ENCODE measurements at places on chromosomes 5 and 9.

GRCh38 chr5:135276151-135276550 lies 122.9 kb downstream of the MACROH2A1 start:
- no peak for DNase-seq

DNA sequence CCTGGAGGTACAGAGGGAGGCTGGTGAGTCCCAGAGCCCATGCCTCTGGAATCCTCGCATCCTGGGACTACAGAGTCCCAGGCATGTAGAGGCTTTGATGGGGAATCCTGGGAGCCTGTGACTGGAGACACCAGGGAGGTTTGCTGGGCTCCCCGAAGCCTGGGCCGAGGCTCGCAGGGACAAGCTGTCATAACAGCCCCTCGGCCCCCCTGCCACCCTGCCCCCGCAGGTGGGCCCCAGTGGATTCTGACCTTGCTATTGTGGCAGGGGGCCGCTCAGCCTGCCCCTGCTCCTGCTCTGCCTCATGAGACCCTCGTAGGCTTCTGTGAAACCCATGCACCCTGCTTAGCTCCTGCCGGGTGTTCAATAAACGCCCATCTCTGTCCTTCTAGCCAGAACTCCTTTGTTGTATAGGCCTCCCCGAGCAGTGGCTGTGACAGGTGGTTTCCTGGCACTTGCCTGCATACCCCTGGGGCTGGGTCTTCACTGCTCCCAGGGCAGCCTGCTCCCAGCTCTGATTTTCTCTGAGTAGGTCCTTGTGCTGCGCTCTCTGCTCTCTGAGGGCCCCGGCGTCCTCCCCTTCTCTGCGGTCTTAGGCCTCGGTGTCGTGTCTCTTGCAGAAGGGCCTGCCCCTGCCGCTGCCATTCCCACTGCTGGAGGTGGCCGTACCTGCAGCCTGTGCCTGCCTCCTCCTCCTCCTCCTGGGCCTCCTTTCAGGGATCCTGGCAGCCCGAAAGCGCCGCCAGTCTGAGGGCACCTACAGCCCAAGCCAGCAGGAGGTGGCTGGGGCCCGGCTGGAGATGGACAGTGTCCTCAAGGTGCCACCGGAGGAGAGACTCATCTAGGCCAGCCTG lies 20.4 kb downstream of the CRB2 start:
- DNase-seq = no peak

- peak; percentile 54 for DNase-seq
Observed at GRCh38 chr5:25006734-25007133, 362.0 kb upstream of the CDH10 start.

- DNase-seq = peak; percentile 14
Observed at GRCh38 chr9:83281306-83282255, 218.6 kb upstream of the RASEF start.

GRCh38 chr5:100761192-100761591 lies 141.9 kb downstream of the ST8SIA4 start:
- DNase-seq = peak; percentile 57

- no peak for DNase-seq
Observed at GRCh38 chr5:116395226-116395625, 179.4 kb downstream of the SEMA6A start.

DNA sequence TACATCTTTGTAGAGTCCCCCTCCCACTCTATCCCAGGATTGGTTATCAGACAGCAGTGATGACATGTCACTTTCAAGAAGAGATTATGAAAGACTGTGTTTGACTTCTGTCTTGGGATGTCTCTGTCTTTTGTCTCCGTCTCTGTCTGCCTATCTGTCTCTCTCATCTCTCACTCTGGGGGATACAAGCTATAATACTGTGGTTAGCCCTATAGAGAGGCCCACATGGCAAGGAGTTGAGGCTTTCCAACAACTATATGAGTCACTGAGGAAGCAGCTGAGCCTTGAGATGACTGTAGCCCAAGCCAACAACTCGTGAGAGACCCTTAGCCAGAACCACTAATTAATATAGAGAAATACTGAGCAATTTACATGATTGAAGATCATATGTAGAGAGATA lies 284.8 kb downstream of the PDE4D start:
- DNase-seq = peak; percentile 73

- DNase-seq = no peak
Observed at GRCh38 chr9:110869931-110870330, 168.3 kb downstream of the LPAR1 start.

- peak; percentile 98 for DNase-seq
Observed at GRCh38 chr9:18393340-18394130, 80.4 kb upstream of the ADAMTSL1 start.

- no peak for DNase-seq
Observed at GRCh38 chr5:173232499-173233346, 2.3 kb downstream of the NKX2-5 start.

DNA sequence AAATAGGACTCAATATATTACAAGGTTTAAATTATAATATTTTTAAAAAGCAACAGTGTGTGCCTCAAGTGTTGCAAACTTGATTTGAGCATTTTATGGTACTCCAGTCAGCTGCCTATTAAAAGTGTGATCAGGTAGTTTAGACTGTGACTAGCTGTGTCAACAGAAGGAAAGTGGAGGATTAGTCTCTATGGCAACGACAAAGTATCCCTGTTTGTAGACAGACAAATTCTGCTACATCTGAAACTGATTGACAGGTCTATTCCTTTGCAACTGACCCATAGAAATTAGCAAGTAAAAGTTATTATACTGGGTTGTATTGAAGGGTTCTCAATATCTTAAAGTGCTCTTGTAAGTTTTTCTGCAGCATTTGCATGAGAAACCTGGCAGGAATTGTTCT lies 249.8 kb upstream of the ARRDC3 start:
- DNase-seq = no peak

DNA sequence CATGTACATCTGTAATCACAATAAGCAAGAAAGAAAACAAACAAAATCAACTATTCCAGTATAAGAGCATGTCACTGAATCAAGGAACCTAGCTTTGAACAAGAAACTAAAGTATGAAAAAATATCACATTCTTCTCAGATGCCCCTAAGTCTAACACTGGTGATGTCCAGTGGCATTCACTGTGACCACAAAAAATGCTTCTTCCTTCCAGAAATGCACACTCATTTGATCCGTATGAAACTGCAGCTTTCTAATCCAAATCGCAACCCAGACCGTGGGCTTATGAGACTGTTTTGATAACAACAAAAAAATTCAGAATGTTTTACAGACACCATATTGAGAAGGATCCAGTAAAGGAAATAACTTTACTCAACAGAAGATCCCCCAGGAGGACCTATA lies 320.1 kb upstream of the TARS1 start:
- peak; percentile 91 for DNase-seq

DNA sequence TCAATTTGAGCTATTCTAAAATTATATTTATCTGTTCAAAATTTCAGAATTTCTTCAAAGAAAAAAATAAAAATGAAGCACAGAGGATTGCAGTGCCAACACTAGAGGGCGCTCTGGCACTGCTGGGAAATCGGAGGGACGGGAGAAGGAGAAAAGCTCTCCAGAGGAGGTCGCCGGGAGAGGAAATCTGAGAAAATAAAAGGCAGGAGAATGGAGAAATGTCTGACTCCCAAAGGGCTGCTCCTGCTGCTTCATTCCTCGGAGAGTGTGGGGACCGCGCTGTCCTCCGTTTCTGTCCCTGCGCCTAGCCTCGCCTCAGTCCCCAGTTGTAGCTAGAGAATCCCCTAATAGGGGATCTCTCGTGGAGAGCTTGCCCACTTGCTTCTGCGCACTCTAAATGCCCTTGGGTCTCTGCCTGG lies 40.0 kb upstream of the ARSB start:
- peak; percentile 65 for DNase-seq

GRCh38 chr5:112014783-112015395 lies 257.9 kb upstream of the NREP start:
- no peak for DNase-seq

- peak; percentile 67 for DNase-seq
Observed at GRCh38 chr9:98523231-98523901, 185.4 kb downstream of the GABBR2 start.

DNA sequence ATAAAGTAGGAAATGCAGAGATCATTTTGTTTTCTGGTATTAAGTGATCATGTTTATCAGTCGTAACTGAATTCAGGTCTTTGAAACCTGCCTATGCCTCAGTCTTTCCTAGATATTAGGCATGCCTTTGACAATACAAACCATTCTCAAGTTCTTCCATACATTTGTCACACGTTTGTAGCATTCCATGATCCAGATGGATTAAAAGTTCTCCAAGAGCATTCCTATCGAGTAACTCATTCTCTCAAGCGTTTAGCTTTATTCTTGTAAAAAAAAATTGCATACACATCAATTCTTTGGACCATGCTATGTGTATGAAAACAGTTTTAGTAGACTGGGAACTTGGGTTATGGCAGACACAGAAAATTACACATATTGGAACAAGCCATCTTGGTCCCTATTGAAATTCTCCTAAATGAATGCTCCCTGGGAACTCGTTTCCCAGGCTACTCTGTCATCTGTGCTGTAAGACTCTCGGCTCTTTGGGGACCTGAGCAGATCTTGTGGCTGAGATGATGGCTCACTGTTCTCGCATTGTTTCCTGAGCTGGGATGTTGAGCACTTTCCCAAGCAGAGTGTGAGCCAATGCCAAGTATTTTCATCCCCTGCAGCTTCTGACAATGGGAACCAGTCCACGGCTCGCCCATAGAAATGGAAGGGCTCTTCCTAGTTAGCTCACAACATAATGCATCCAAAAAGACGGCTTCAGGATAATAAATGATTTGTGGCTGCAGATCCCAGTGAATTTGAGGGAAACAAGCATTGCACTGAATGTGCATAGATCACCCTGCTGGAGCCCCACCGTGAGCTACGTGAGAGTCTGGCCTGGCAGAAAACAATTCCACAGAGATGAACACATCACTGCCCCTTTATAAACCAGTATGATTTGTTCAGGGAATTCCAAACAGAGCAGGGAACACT lies 230.2 kb downstream of the IRX1 start:
- DNase-seq = no peak

DNA sequence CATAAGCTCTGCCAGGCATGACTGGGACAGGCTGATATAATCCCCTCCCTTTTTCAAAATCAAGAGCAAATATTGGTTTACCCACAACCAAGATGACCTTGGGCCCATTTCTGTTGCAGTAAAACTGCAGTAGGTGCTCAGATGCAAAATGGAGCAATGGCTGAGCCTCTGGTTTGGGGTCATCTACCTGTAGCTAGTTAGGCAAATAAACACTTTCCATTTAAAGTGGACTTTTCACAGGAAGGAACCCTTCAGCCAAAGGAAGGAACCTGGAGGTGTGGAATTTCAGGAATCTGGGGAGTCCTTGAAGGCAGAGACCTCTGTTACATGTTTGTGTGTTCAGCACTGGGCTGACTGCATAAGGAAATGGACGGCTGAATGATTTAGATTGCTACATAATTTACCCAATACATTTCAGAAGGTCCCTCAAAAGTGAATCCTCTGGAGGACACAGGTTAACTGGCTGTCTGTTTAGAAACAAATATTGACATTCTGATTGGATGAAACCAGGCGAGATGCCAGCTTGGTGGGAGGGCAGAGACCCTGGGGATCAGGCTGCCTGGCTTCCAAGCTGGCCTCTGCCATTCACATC lies 170.1 kb upstream of the ZNF618 start:
- DNase-seq = no peak

DNA sequence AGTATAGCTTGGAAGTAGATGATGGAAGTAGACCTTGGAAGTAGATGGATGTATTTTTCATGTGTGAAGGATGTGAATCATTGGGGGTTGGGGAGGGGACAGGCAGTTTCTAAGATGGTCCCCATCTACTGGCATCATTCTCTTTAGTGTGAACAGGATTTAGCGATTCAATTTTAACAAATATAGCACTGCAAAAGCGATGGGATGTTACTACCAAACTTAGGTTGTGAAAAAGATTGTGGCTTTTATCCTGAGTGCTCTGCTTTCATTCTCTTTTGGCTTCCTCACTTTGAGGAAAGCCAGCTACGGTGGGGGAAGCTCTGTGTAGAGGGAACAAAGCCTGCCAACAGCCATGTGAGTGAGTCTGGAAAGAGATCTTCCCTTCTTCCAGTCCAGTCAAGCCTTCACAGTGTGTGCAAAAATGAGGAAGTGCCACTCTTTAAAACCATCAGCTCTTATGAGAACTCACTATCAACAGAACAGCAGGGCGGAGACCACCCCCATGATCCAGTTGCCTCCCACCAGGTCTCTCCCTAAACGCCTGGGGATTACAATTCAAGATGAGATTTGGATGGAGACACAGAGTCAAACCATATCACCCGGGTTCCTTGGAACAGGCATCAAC lies 441.4 kb downstream of the SH3GL2 start:
- DNase-seq = no peak

- no peak for DNase-seq
Observed at GRCh38 chr5:51373880-51374523, 9.2 kb upstream of the ISL1 start.

DNA sequence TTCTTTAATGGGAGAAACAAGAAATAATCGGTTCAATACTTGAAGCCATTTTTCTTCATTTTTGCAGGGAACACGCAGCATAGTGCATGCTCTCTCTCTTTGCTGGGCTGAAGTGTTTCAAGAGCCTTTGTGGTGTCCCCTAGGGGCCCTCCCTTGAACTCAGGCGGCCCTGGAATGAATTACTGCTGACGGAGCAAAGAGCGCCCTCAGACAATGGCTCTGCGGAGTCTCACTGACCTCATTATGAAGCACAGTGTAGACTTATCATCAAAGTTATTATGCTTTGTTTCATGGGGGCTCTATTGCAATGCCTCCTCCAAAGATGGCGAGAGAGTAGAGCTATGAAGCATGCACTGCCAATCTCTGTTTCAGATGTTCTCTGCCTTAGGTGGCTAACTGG lies 64.8 kb upstream of the ADCY2 start:
- no peak for DNase-seq

- no peak for DNase-seq
Observed at GRCh38 chr5:157108976-157109375, at the start of gene HAVCR2. Gene HAVCR2, minus strand, starts transcription at chr5:157109044. Its CDS starts 61 bp downstream, at chr5:157108983.

GRCh38 chr5:112762113-112762810 lies 24.6 kb downstream of the APC start:
- DNase-seq = peak; percentile 46

- no peak for DNase-seq
Observed at GRCh38 chr5:110718311-110718710, 8.2 kb downstream of the TMEM232 start.

DNA sequence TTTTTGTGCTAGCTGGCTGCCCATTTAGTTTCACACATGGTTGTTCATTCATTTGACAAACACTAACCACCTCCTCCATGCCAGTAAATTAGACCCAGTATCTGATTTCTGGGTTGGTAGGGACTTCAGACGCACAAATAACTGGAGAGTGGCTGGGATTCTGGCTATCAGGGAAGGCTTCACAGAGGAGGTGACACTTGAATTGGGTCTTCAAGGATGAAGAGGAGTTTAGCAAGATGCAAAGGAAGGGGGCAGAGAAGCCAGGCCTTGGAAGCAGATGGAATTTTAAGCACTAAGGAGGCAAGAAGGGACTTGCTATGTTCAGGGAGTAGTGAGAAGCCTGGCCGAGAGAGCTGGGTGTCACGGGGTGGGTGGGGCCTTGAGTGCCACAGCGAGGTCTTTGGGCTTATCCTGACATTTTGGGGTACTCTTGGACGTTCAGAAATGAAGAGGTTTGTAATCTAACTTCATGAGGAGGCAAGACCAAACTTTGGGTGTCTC lies 71.3 kb downstream of the LMX1B start:
- no peak for DNase-seq

- no peak for DNase-seq
Observed at GRCh38 chr5:123476731-123477130, 35.2 kb upstream of the CSNK1G3 start.
